KG1 (cell line): ENCODE measurements at places on chromosomes 13 and 19.

- DNase-seq: no peak
Observed at GRCh38 chr13:39326469-39327171, 276.4 kb downstream of the LHFPL6 start.

- DNase-seq: no peak
Observed at GRCh38 chr13:65656740-65657329, 1573.3 kb downstream of the PCDH9 start.

- DNase-seq: no peak
Observed at GRCh38 chr13:24249624-24250023, 59.8 kb upstream of the C1QTNF9 start.

DNA sequence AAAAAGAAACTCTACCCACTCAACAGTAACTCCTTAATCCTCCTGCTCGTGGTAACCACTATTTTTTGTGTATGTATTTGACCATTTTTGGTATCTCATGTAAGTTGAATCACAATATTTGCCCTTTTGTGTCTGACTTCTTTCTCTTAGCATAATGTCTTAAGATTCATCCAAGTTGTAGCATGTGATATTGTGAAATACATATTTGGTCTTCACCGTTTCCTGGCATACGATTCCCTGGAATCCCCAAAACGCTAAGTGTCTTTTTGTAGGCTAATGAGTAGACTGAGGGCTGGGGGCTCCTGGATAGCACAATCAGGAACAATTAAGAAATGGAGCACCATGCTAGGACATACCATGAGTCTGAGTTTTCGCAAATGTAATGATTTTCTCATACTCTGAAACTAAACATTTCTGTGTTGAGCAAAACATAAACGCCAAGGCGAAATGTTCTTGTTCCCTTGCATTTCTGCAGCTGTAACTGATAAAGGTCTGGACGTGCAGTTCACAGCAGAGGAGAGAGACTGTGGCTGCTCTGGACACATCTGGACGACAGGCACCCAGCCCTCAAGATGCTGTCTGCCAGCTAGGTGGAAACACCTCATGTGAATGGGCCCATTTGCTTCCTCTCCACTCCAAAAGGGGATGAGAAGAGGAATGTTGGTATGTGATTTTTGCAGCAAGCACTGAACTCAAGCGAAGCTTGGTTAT lies 38.4 kb downstream of the BRD4 start:
- DNase-seq: no peak

GRCh38 chr13:65585346-65585745 lies 1644.8 kb downstream of the PCDH9 start:
- no peak for DNase-seq

DNA sequence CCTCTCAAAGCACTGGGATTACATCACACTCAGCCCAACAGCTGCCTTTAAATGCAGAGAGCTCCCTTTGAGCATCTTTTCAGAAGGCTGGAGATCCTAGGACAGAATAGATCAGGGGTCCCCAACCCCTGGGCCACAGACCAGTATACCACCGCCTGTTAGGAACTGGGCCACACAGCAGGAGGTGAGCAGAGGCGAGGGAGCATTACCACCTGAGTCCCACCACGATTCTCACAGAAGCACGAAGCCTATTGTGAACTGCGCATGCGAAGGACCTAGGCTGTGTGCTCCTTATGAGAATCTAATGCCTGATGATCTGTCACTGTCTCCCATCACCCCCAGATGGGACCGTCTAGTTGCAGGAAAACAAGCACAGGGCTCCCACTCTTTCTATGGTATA lies 2.2 kb upstream of the WTIP start:
- no peak for DNase-seq

GRCh38 chr19:5225486-5226345 lies 114.9 kb downstream of the PTPRS start:
- DNase-seq: no peak

DNA sequence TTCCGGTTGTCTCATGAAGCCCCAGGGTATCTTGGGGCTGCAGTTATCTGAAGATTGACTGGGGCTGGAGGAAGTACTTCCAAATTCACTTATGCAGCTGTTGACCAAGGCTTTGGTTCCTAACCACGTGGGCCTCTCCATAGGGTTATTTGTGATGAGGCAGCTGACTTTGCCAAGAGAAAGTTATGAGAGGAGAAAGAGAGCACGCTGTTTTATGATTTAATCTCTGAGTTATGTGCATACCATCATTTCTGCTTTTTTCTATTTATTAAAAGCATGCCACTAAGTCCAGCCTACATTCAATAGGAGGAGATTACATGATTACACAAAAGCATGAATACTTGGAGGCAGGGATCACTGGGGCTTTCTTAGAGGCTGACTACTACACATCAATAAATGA lies 215.5 kb downstream of the NHLRC3 start:
- DNase-seq: no peak

- DNase-seq: no peak
Observed at GRCh38 chr13:99431927-99432608, 69.2 kb upstream of the TM9SF2 start.

DNA sequence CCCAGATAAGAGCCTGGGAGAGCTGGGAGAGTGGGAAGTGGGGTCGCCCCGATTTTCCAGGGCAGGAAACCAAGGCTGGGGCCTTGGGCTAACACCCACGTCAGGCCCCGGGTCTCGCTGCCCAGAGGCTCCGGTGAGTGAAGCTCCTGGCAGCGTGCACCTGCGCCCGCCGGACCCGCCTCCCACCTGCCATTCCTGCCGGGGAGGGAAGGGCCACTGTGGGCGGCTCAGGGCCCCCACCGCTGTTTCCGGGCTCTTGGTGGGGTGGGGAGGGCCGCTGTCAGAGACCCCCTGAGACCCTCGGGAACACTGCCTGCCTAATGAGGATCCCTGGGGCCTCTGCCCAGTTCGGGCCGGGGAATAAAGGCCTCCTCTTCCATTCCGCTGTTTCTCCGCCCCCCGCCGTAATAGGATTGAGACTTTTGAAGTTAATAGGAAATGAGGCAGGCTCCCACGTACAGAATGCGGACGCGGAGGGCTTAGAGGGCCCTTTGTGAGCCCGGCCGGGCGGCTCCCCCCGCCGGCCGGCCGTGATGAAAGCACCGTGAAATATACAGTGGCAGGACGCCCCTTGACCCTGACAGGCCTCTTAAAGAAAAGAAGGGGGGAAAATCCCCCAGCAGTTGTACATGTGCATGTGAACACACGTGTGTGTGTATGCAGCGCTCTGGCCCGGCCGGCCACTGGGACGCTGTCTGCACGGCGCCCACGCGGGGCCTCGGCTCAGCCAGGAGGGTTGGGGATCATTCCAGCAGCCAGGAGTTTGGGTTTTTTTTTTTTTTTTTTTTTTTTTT lies 33.2 kb downstream of the EFNA2 start:
- no peak for DNase-seq

GRCh38 chr13:113653264-113654174 lies 4.5 kb downstream of the ATP4B start:
- no peak for DNase-seq

DNA sequence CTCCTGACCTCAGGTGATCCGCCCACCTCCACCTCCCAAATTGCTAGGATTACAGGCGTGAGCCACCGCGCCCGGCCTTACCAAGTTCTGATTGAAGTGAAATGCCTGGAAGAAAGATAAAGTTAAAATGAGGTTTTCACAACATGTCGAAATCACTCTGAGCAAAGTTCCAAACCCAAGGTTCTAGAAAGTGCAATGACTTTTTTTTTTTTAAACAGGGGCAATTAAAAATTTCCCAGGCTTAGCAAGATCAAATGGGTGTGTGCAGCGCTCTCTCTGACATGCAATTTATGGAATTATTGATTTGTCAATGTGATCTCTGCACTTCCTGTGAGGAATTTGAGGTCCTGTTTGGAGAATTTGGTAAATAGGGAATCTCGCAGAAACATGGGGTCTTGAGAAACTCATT lies 12.8 kb upstream of the MAP2K2 start:
- DNase-seq: no peak

DNA sequence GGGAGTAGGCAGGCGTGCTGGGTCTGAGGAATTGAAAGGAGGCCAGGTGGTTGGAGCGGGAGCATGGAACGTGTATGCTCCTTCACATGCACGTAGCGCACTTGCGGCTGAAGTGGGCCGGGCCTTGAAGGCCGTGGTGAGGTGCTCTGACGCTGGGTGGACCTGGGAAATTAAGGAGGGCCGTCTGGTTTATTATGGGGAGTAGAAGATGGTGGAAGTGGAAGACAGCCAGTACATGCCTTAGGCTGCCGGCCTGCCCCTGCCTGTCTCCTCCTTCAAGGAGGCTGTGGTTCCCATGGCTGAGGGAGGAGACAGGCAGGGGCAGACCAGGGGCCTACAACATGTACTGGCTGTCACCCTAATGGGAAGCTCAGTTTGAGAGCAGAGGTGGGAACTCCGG lies 23.9 kb downstream of the GATAD2A start:
- no peak for DNase-seq

GRCh38 chr13:59746291-59746962 lies 417.3 kb downstream of the DIAPH3 start:
- DNase-seq: no peak

DNA sequence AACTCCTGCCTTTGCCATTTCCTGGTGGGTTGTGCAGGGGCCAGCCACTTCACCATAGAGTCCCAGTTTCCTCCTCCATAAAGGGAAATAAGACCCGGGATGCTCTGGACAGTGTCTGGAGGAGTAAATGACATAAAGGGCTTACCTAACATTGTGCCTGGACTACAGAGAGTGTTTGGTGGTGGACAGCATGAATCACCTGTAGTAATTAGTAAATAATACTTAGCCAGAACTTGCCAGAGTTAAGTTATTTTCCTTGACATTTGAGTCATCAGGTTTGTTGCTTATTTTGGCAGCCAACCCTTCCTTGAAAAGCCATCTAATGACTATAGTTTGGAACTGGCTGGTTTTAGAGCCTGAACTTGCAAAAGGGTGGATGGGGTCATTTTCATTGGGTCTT lies 159.2 kb downstream of the SLC7A1 start:
- DNase-seq: no peak
